ENCODE measurements at places on chromosomes 12 and 14. TPM values are rescaled to one million over a fixed set of nuclear protein-coding genes. Genes with fewer than 3 reads are reported as not detected.

DNA sequence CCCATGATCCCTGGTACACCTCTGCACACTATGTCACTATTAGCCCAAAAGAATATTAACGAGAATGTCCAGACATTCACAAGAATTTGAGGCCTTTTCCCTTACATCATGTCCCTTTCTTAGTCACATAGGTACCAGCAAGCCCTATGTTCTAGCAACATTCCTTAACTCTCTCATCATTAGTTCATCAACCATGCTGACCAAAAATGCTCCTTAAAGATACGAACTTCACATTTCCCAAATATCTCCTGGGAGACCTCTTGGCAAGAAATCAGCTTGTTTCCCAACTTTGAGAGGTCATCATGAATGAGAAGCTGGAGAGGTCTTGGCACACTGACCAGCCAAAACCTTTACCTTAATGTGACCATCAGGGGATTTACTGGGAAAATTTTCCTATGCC, 4.6 kb downstream of the SALL2 start:
- no peaks in the 10 kb centered on the region for H3K27me3 ChIP-seq
- no peak for DNase-seq
- H3K36me3 ChIP-seq = no peaks in the 10 kb centered on the region
- H3K4me3 ChIP-seq = no peak overlapping the region

DNA sequence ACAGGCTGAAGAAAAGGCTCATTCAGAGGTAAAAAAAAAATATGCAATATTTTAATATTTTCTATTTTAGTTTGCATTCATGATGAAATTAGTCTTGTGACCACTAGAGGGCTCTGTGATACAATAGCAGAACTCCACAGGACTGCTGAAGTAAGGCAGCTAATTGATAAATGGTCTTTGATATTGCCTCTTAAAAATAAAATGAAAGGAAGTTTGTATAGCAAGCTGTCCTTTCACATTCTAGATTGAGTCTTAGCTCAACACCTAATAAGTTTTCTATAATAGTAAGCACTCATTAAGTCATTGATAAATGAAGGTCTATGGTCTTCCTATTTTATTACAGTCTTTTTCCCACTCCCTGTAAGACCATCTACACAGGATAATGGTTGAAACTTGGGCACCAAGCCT, 315.7 kb downstream of the NAV3 start:
- DNase-seq = peak; percentile 64
- H3K4me3 ChIP-seq = no peak overlapping the region
- no peak overlapping the region for H3K27ac ChIP-seq
- no peaks in the 10 kb centered on the region for H3K36me3 ChIP-seq
- H3K4me1 ChIP-seq = no peaks in the 10 kb centered on the region

DNA sequence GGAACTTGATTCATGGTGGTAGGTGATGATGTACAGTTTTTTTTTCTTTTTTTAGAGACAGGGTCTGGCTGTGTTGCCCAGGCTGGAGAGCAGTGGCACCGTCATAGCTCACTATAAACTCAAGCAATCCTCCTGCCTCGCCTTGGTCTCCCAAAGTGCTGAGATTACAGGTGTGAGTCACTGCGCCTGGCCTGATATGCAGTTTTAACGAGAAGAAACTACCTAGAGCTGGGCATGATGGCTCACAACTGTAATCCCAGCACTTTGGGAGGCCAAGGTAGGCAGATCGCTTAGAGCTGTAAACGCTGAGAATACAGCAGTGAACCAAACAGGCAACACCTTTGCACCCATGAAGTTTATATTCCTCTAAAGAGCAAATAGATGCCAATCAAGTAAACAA, 13.0 kb upstream of the VPS37B start:
- H3K27ac ChIP-seq = no peak overlapping the region
- no peak overlapping the region for H3K4me3 ChIP-seq
- no peaks in the 10 kb centered on the region for H3K36me3 ChIP-seq
- H3K27me3 ChIP-seq = no peaks in the 10 kb centered on the region
- no peaks in the 10 kb centered on the region for H3K4me1 ChIP-seq

- H3K4me1 ChIP-seq = no peaks in the 10 kb centered on the region
- no peak overlapping the region for H3K4me3 ChIP-seq
- no peak overlapping the region for H3K27ac ChIP-seq
- H3K27me3 ChIP-seq = no peaks in the 10 kb centered on the region
- DNase-seq = no peak
These were observed 71.3 kb downstream of the FLRT2 start for GRCh38 chr14:85601246-85601645.

The SLC15A5 gene
- not detected for total RNA-seq

The OVCH1 gene
- total RNA-seq = not detected

The TC2N gene
- total RNA-seq = not detected

The UNC119B gene
- total RNA-seq = 19.7 TPM

The SART3 gene
- total RNA-seq = 89.4 TPM
